ENCODE measurements at places on chromosomes 7 and 10. TPM values are rescaled to one million over a fixed set of nuclear protein-coding genes. Genes with fewer than 3 reads are reported as not detected.

- no peak for DNase-seq
Measured at GRCh38 chr7:130293521-130293920, 560 bp downstream of the CPA4 start.

GRCh38 chr7:17367502-17367901 is 69.0 kb downstream of the AHR start:
- DNase-seq = no peak

DNA sequence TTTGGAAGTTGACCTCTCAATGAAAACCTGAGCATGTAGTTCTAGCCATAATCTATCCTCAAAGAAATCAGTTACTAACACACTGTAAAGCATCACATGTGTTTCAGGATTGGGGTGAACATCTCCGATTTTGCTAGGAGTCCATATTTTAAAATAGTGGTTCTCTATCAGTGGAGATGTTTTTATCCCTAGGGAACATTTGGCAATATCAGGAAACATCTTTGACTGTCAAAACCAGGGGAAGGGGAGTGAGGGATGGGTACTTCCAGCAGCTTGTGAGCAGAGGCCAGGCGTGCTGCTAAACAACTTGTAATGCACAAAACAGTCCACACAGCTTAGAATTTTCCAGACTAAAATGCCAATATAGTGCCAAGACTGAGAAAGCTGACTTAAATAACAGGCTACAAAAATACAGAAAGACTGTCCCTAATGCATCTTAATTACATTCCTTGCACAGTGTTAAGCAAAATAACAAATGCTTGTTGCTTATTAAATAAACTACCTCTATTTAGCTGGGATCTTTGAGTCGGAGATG is 120.9 kb downstream of the CRPPA start:
- no peak for DNase-seq

The ZNRF2 gene
- total RNA-seq = 40.6 TPM

Data from uterus (tissue), 4 donors.